Immature natural killer cell (primary cell): ENCODE measurements at places on chromosomes 2 and 18.

DNA sequence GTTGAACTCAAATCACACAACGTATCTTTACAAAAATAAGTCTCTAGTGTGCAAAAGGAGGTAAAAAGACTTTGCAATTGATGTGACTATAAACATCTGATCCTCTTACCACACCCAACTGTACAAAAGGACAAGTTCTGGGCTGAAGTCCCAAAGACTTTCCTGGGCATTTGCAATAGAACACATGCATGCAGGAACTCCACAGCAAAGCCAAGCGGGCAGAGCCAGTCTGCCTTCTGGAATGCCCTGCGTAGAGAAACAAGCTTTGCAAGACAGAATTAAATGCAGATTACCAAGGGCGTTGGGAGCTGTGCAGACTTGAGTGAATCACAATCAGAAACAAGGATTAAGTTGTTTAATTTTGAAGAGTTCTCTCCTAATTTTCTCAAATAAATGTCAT is 208.4 kb upstream of the ZNF521 start:
- no peak overlapping the region for H3K4me3 ChIP-seq
- no peaks in the 10 kb centered on the region for H3K4me1 ChIP-seq
- H3K27me3 ChIP-seq, result peaks cover 2% of the 10 kb centered on the region
- DNase-seq, result no peak
- no peaks in the 10 kb centered on the region for H3K36me3 ChIP-seq
- no peak overlapping the region for H3K27ac ChIP-seq

- peaks cover 8% of the 10 kb centered on the region for H3K27me3 ChIP-seq
- H3K4me1 ChIP-seq, result peaks cover 24% of the 10 kb centered on the region
- no peak overlapping the region for H3K27ac ChIP-seq
- DNase-seq, result no peak
Measured at GRCh38 chr2:101149241-101150192, 1.7 kb downstream of the TBC1D8 start.

DNA sequence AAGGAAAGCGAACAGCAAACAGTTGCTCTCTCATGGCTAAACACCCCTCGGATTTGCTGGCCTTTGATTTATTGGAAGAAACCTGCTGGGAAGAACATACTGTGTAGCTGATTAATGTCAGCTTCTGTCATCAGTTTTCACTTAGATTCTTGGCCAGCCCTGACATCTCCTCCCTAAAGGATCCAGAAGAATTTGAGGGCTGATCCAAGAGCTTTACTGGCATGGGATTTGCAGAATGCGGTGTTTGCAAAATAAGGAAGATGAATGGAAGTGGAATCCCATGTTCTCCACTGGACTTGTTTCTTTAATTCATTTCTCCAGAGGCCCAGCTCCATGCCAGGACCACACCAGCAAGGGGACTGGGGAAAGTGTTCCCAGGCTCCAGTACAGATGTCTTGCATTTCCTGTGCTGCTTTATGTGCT is 80.5 kb downstream of the RDH14 start:
- no peaks in the 10 kb centered on the region for H3K4me1 ChIP-seq
- no peaks in the 10 kb centered on the region for H3K27me3 ChIP-seq
- no peak overlapping the region for H3K4me3 ChIP-seq

- H3K4me1 ChIP-seq, result no peaks in the 10 kb centered on the region
- peaks cover 7% of the 10 kb centered on the region for H3K27me3 ChIP-seq
- no peak overlapping the region for H3K27ac ChIP-seq
- H3K36me3 ChIP-seq, result no peaks in the 10 kb centered on the region
- no peak overlapping the region for H3K4me3 ChIP-seq
- DNase-seq, result no peak
Measured at GRCh38 chr2:197875763-197876162, 71.4 kb downstream of the PLCL1 start.

- H3K4me1 ChIP-seq, result no peaks in the 10 kb centered on the region
- H3K27ac ChIP-seq, result no peak overlapping the region
- DNase-seq, result no peak
- H3K4me3 ChIP-seq, result no peak overlapping the region
- no peaks in the 10 kb centered on the region for H3K27me3 ChIP-seq
Measured at GRCh38 chr2:120431386-120432292, 85.7 kb downstream of the INHBB start.

GRCh38 chr2:71858071-71858470 is 289.6 kb downstream of the CYP26B1 start:
- DNase-seq, result no peak
- no peak overlapping the region for H3K4me3 ChIP-seq
- no peaks in the 10 kb centered on the region for H3K36me3 ChIP-seq
- H3K27me3 ChIP-seq, result peaks cover 3% of the 10 kb centered on the region
- no peak overlapping the region for H3K27ac ChIP-seq
- H3K4me1 ChIP-seq, result no peaks in the 10 kb centered on the region

DNA sequence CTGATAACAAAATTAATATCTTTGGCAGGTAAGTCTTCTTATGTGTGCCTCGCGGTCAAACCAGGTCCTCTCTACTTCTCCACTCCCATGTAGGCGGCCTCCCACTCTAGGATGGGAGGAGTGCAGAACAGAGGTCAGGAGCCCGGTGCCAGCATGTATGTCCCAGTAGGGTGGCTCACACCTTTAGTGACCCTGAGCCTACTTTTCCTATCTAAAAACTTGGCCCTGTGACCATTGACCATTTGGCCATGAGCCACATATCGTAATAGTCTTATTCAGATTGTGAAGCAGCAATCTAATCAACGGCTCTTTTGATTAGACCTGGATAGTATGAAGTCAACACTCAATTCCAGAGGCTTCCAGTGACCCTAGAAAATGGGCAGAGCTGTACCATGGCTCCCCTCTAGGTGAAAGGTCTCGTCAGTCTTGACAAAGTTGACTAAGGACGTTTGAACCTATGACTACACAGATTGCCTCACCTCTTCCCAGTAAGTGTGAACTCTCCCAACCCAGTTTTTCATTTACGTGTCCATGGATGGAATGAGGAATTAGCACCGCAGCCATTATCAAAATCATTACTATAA is 17.1 kb upstream of the FABP1 start:
- H3K4me3 ChIP-seq, result no peak overlapping the region
- H3K27me3 ChIP-seq, result peaks cover 12% of the 10 kb centered on the region
- no peak for DNase-seq
- peaks cover 12% of the 10 kb centered on the region for H3K36me3 ChIP-seq

- H3K4me3 ChIP-seq, result no peak overlapping the region
- no peaks in the 10 kb centered on the region for H3K36me3 ChIP-seq
- H3K4me1 ChIP-seq, result no peaks in the 10 kb centered on the region
- no peak for DNase-seq
- no peak overlapping the region for H3K27ac ChIP-seq
Measured at GRCh38 chr2:114046866-114047435, 157.1 kb downstream of the ACTR3 start.

DNA sequence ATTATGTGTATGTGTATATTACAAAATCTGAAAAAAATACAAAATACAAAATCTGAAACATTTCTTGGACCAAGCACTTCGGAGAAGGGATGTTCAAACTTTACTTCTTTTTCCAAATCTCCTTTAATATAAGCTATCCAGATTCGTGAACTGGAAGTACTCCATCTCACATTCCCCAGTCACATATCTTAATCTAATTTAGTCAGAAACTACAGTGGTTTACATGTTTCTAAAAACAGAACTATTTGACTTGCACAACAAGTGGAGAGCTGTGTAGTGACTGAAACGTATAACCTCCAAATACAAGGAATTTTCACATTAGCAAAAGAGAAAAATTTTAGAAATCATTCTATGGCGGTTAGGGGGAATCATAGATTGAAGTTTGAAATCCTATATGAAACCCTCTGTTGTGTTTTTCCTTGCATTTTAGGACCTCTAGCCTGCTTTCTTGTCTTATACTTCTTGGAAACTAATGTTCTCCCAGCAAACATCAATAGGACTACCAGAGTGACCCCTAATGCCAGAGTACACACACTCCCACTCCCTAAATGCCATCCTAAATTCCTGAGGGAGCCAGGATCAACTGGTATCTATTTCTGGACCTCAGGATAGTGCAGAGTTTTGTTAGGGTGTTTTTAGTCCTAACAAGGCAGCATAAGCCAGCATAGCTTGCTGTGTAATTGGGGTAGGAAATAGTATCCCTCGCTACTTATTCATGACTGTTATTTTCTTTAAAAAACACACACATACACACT is 30.2 kb upstream of the ROCK1 start:
- H3K27ac ChIP-seq, result no peak overlapping the region
- H3K4me3 ChIP-seq, result no peak overlapping the region
- H3K36me3 ChIP-seq, result no peaks in the 10 kb centered on the region
- DNase-seq, result no peak

DNA sequence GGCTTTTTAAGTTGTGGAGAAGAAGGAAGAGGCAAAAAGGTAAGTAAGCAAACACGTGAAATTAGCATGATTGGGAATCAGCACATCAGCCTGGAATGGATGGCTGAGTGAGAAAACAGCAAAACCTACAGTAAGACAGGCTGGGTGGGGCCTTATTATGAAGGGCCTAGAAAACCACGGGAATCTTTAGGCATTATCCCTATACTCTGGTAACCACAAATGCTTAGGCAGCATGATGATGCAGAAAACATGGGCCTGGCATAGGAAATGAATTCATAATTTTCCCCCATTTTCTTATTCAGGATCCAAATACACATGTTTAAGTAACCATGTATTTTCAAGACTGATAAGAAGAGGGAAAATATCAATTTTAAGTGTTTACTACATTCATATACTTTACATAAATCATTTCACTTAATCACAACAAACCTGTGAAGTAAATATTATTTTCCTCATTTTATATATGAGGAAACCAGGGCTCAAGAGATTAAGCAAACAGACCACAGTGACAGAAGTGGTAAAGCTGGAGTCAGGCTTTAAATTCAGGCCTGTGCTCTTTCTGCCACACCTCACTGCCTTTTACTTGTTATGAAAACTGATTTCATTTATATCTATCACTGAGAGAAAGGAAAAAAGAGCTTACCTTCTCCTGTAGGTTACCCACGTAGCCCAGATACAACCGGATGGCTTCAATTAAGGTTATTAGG is 4.0 kb downstream of the TMEM17 start:
- no peak overlapping the region for H3K4me3 ChIP-seq
- H3K36me3 ChIP-seq, result no peaks in the 10 kb centered on the region
- no peak overlapping the region for H3K27ac ChIP-seq
- no peak for DNase-seq
- peaks cover 15% of the 10 kb centered on the region for H3K4me1 ChIP-seq
- peaks cover 2% of the 10 kb centered on the region for H3K27me3 ChIP-seq

- DNase-seq, result no peak
- no peak overlapping the region for H3K4me3 ChIP-seq
- H3K27me3 ChIP-seq, result no peaks in the 10 kb centered on the region
- no peak overlapping the region for H3K27ac ChIP-seq
- H3K36me3 ChIP-seq, result no peaks in the 10 kb centered on the region
Measured at GRCh38 chr2:18531194-18531593, 29.3 kb downstream of the RDH14 start.

DNA sequence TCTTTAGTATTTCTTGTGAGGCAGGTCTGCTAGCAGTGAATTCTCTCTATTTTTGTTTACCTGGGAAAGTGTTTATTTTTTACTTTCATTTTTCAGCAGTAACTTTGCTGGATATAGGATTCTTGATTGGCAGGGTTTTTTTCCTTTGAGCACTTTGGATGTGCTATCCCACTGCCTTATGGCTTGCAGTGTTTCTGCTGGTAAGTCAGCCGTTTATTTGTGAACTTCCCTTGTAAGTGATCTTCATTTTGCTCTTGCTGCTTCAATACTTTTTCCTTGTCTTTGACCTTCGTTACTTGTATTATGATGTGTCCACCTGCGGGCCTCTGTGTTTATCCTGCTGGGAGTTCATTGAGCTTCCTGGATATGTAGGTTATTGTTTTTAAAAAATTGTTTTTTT is 54.7 kb downstream of the SLC66A2 start:
- no peak overlapping the region for H3K27ac ChIP-seq
- no peaks in the 10 kb centered on the region for H3K4me1 ChIP-seq
- H3K36me3 ChIP-seq, result peaks cover 18% of the 10 kb centered on the region
- no peak overlapping the region for H3K4me3 ChIP-seq
- no peak for DNase-seq

- H3K36me3 ChIP-seq, result no peaks in the 10 kb centered on the region
- no peak overlapping the region for H3K27ac ChIP-seq
- no peak for DNase-seq
- peaks cover 16% of the 10 kb centered on the region for H3K4me1 ChIP-seq
- H3K4me3 ChIP-seq, result no peak overlapping the region
Measured at GRCh38 chr2:158194229-158194628, 92.6 kb downstream of the UPP2 start.

GRCh38 chr2:228840113-228840742 is 430.9 kb downstream of the PID1 start:
- H3K4me3 ChIP-seq, result no peak overlapping the region
- H3K4me1 ChIP-seq, result no peaks in the 10 kb centered on the region
- H3K27ac ChIP-seq, result no peak overlapping the region
- no peak for DNase-seq
- H3K27me3 ChIP-seq, result no peaks in the 10 kb centered on the region
- no peaks in the 10 kb centered on the region for H3K36me3 ChIP-seq

- H3K36me3 ChIP-seq, result no peaks in the 10 kb centered on the region
- H3K27ac ChIP-seq, result no peak overlapping the region
- DNase-seq, result no peak
- H3K4me1 ChIP-seq, result no peaks in the 10 kb centered on the region
- no peak overlapping the region for H3K4me3 ChIP-seq
Measured at GRCh38 chr2:21452678-21453077, 328.9 kb downstream of the TDRD15 start.

DNA sequence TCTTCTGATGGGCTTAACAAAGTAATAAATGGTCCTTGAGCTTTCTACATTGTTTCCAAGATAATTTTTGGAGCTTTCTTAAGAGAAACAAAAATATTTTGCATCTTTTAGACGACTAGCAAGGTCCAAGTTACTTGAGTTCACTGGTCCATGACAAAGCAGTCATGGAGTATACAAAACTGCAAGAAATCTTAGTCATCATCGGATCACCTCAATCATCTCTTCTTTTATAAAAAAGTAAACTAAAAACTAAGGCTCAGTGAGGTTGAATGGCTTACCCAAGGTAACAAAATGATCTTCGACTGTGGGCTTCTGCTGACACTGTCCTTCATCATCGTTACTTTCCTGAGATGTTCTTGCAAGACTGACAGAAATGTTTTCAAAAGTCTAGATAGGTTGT is 11.9 kb downstream of the FIGN start:
- no peak overlapping the region for H3K4me3 ChIP-seq
- no peaks in the 10 kb centered on the region for H3K36me3 ChIP-seq
- H3K27ac ChIP-seq, result no peak overlapping the region
- H3K27me3 ChIP-seq, result no peaks in the 10 kb centered on the region
- DNase-seq, result no peak

GRCh38 chr2:40321822-40322221 is 130.1 kb downstream of the SLC8A1 start:
- no peak overlapping the region for H3K27ac ChIP-seq
- no peak for DNase-seq
- H3K36me3 ChIP-seq, result no peaks in the 10 kb centered on the region
- H3K4me3 ChIP-seq, result no peak overlapping the region
- H3K27me3 ChIP-seq, result no peaks in the 10 kb centered on the region

DNA sequence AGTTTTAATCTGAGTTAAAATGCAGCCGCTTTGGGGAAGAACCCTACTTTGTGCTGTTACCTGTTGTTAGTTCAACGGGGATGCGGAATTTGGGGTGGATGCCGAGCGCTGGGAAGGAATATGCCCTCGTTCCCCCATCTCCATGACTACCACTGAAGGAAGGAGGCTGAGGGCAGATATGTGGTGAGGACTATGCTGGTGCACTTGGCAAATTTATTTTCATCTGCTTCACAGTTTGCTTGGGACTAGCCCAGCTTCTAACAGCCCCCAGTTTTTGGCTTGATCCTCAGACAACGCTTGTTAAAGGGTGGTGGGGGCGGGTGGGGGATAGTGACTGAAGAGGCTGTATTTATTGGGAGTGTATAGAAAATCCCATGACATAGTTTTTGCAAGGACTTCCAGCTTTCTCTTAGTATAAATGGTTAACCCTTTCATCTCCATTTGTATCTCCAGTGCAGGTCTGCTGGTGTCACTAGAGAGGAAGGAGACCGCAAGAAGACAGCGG is 100.8 kb downstream of the COLEC12 start:
- H3K36me3 ChIP-seq, result peaks cover 3% of the 10 kb centered on the region
- DNase-seq, result no peak
- peaks cover 10% of the 10 kb centered on the region for H3K27me3 ChIP-seq
- no peak overlapping the region for H3K27ac ChIP-seq
